HFFc6 (cell line): ENCODE measurements at places on chromosomes 2 and 18.

DNA sequence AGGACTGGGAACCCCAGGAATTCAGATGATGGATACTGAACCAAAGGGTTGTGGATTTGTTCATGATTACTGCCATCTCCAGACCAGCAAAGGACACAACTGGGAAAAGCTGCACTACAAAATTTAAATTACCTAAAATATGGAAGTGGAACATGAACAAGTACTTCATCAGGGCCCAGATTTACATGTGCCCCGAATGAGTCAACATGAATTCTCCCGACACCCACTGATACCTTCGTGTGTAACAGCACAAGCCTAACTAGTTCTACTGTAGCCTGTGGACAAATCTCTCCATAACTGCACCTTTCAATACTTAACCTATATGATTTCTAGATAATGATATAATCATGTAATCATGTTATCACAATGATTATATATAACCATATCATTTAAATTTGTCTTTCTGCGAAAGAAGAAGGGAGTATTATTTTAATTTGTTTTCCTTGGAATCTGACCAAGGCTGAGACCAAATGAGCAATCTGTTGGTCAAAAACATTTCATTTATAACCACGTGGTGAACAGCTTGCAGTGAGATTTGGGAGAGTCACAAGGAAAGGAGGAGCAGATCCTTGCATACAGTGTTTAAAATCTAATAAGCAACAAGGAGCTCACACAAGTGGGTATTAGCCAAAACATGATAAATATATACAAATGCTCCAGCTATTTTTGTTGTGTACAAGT, 70.5 kb downstream of the CACNB4 start:
- DNase-seq, result no peak

GRCh38 chr2:208671284-208671683, 264.7 kb downstream of the PTH2R start:
- no peak for DNase-seq

- DNase-seq, result no peak
Observed at GRCh38 chr2:12737297-12737696, 20.6 kb downstream of the TRIB2 start.

GRCh38 chr2:240165661-240166060, 25.2 kb upstream of the OTOS start:
- no peak for DNase-seq

GRCh38 chr18:8685141-8685913, 20.0 kb upstream of the MTCL1 start:
- DNase-seq, result no peak

DNA sequence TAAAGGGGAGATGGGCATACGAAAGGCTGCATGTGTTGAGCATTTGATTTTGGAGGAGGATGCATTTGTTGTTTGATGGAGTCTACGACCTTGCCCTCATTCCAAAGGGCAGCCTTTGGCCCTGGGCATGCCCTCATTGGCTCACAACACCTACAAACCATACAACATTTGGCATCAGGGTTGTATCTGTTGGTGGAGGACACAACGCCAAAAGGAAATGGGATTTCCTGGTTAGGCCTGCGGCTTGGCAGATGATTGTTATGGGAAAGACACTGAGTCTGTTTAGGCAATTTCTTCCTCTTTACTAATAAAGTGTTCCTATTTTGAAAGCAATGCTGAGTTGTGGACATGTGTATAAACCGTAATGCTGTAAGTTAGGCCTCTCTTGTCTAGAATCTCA, 246.9 kb downstream of the LDLRAD4 start:
- DNase-seq, result no peak

DNA sequence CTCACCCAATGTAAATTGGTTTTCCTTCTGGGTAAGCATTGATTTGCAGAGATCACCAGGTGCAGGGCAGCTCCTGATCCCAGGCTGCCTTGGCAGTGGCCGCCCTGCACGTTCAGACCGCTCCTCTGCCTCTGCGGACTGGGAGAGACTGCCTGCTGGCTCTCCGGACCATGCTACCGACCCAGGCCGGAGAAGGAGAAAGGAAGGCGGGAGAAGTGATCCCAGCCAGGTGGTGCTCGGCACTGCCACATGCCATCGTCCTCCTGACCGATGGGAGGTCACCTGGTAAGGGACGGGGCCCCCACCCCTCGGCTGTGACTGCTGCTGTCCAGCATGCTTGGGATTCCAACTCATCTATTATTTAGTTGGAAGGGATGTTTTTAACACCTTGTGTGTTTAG, 108.1 kb upstream of the POU3F3 start:
- DNase-seq, result no peak
